ENCODE measurements at places on chromosomes 3 and 15. TPM values are rescaled to one million over a fixed set of nuclear protein-coding genes. Genes with fewer than 3 reads are reported as not detected.

- no peak overlapping the region for H3K27ac ChIP-seq
- H3K36me3 ChIP-seq, result no peaks in the 10 kb centered on the region
- no peaks in the 10 kb centered on the region for H3K27me3 ChIP-seq
- no peak overlapping the region for H3K4me3 ChIP-seq
- H3K4me1 ChIP-seq, result peaks cover 15% of the 10 kb centered on the region
- DNase-seq, result no peak
These were observed 40.1 kb downstream of the CDCP1 start for GRCh38 chr3:45105855-45106671.

- DNase-seq, result no peak
- peaks cover 30% of the 10 kb centered on the region for H3K27me3 ChIP-seq
- H3K27ac ChIP-seq, result no peak overlapping the region
- no peak overlapping the region for H3K4me3 ChIP-seq
These were observed 141.5 kb downstream of the SSR3 start for GRCh38 chr3:156413293-156413892.

DNA sequence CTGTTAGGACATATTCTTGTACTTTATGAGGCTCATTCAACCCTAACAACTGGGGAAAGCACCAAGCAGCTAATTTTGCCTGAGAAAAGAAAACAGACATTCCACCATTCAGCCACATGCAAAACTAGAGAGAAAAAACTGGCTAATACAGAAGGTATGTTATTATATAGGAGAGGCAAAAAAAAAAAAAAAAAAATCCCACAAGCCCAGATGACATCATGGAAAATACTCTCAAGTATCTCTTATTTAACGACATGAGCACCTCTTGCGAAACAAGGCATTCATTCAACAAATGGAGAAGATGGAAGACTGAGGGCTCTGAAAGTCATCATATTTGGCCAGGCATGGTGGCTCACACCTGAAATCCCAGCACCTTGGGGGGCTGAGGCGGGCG is 61.5 kb downstream of the PRICKLE2 start:
- H3K27me3 ChIP-seq, result no peaks in the 10 kb centered on the region
- H3K36me3 ChIP-seq, result peaks cover 16% of the 10 kb centered on the region
- H3K4me3 ChIP-seq, result no peak overlapping the region
- H3K27ac ChIP-seq, result peak overlapping the region; percentile 70

- H3K27me3 ChIP-seq, result no peaks in the 10 kb centered on the region
- no peaks in the 10 kb centered on the region for H3K4me1 ChIP-seq
- no peak for DNase-seq
These were observed 234.5 kb upstream of the GOLGA6L4 start for GRCh38 chr15:84001037-84001436.

DNA sequence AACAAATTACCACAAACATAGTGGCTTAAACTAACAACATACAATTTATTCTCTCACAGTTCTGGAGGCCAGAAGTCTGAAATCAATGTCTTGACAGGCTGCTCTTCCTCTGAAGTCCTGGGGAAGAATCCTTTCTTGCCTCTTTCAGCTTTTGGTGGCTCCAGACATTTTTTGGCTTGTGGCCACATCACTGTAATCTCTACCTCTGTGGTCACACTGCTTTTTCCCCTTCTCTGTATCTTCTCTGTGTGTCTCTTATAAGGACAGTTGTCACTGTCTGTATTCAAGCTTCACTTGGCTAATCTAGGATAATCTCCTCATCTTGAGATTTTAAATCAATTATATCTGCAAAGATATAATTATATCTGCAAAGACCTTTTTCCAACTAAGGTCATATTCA is 80.3 kb upstream of the ABHD2 start:
- no peak overlapping the region for H3K27ac ChIP-seq
- no peaks in the 10 kb centered on the region for H3K4me1 ChIP-seq
- DNase-seq, result no peak
- peaks cover 2% of the 10 kb centered on the region for H3K36me3 ChIP-seq
- H3K27me3 ChIP-seq, result peaks cover 21% of the 10 kb centered on the region

GRCh38 chr15:41647262-41647661 is 12.9 kb upstream of the MGA start:
- H3K27me3 ChIP-seq, result no peaks in the 10 kb centered on the region
- no peak overlapping the region for H3K4me3 ChIP-seq
- no peak for DNase-seq

DNA sequence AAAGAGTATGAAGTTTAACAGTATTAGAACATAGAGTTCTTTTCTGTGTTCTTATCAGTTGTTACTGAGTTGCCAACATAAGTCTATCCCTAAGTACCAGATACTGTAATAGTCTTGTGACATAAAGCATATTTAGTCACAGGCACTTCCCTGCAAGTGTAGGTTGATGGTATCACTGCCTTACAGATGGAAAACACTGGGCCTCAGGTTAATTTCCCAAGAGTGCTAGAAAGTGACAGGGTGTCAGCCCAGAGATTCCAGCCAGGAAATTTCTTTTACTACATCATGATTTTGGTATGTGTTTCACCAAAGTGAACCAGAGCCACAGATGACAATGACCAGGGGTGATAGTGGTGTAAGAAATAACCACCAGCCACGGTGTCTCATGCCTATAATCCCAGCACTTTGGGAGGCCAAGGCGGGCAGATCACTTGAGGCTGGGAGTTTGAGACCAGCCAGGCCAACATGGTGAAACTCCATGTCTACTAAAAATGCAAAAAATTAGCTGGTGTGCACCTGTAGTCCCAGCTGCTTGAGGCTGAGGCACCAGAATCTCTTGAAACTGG is 3.2 kb downstream of the EIF1B start:
- H3K27ac ChIP-seq, result no peak overlapping the region
- peaks cover 29% of the 10 kb centered on the region for H3K36me3 ChIP-seq
- no peak for DNase-seq
- H3K4me1 ChIP-seq, result peaks cover 19% of the 10 kb centered on the region
- H3K4me3 ChIP-seq, result no peak overlapping the region

DNA sequence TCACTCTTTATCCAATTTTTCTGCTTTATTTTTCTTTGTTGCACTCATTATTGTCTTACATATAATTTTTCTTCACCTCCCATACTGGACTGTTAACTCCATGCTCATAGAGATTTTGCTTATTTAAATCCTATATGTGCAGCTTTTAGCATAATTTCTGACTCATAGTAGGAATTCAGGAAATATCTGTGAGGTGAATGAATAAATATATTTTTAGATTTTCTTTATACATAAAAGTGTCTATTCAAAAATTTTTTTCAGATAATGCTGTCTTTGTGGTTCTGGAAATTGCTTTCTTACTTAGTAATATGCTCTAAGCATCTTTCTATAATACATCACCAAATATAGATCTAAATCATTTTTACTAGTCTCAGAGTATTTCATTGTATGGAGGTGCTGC is 191.8 kb upstream of the SUCLG2 start:
- H3K27ac ChIP-seq, result no peak overlapping the region
- H3K4me1 ChIP-seq, result peaks cover 3% of the 10 kb centered on the region
- no peaks in the 10 kb centered on the region for H3K27me3 ChIP-seq

DNA sequence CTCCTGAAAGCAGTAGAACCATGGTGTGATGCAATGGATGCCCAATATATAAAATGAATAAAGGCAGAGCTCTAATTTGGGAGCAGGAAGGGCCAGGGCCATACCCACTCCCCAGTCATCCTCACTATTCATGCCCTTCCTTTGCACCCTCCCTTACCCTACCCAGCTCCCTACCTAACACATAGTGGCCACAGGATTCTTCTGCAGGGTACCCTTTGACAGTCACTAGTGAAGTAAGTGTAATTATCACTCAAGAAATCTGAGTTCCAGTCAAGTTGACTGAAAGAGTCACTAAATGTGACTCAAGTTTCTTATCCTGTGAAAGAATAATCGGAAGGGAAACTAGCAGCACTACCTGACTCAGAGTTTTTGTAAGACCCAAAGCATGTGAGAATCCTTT is 69.2 kb downstream of the RASA2 start:
- no peak for DNase-seq
- peaks cover 12% of the 10 kb centered on the region for H3K4me1 ChIP-seq
- peaks cover 9% of the 10 kb centered on the region for H3K36me3 ChIP-seq

GRCh38 chr3:157844800-157845565 is 261.2 kb downstream of the SHOX2 start:
- no peak for DNase-seq
- H3K4me3 ChIP-seq, result no peak overlapping the region
- H3K36me3 ChIP-seq, result no peaks in the 10 kb centered on the region
- H3K27me3 ChIP-seq, result peaks cover 32% of the 10 kb centered on the region
- H3K27ac ChIP-seq, result no peak overlapping the region
- no peaks in the 10 kb centered on the region for H3K4me1 ChIP-seq

The PLS1 gene
- total RNA-seq, result 0.78 TPM

The CHRD gene
- 2.7 TPM for total RNA-seq

The GOLGA6L6 gene
- total RNA-seq, result not detected

The PEAK1 gene
- total RNA-seq, result 125 TPM

Measured in osteocyte (in vitro differentiated cells).